K562 (cell line): ENCODE measurements at places on chromosomes 5 and 9.

GRCh38 chr5:120657104-120657503, 193.0 kb downstream of the PRR16 start:
- no peak for DNase-seq

GRCh38 chr5:178899289-178899688, 3.6 kb downstream of the ZFP2 start:
- no peak for DNase-seq

DNA sequence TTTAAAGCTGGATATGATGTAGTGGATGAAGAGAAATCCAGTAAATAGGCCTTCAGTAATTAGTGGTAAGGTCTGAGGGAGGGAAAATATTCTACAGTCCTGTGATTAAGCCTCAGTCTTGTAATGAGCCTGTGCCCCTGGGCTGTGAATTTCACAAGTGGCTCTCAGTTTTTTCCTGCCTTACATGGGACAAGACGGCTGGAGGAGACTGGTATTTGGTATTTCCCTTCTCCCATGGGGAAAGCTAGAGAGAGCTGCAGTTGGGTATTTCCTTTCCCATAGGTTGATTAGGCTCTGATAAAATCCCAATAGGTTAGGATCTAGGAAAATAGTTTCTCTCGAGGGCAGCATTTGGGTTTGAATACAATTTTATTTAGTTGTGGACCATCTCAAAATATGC, 62.2 kb upstream of the GNA14 start:
- no peak for DNase-seq

- no peak for DNase-seq
Measured at GRCh38 chr9:130352586-130353285, 87.2 kb downstream of the HMCN2 start.

DNA sequence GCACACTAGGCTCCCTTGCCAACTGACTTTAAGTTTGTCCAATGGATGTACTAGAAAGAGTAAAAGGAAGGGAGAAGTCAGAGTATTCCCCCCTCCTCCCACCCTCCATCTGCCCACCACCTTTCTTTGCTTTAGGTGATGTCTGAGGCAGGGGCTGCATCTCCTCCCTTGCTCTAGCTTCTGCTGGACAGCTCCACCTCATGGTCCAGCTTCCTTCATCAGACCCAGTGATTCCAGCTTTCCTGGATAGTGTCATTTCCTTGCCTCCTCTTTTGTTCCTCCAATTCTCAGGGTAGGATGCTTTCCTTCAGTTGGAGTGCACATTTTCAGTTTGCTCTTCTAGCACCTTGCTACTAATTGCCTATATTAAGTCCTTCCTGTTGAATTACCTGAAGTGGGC, 67.4 kb downstream of the RAD23B start:
- DNase-seq: no peak

DNA sequence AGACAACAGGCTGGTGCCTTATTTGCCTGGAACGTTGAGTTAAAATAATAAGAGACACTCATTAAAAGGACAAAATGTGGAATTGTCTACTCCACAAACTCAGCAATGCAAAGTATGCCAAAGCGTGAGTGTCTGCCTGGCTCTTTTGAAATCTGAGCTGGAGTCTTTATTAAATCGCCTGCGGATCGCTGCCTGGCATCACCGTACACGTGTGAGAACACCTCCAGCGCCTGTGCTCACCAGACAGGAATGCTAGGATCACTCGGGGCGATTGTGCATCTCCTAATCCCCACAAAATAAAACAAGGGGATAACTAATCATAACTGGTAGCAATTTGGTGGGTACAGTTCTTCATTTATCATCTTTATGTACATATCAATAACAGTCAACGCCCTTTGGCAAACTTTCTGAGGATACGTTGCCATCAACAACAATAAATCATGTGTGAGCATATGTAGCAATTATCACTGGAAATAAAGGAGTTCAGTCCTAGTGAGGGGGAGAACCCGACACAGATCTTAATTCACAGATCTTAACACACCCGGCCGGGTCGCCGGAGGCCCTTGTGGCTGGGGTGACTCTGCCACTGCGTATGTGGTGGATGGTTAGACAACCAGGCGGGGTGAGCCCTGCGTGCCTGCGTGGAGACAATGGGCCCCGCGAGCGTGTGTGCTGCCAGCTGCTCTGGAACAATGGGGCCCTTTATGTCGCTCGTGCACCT, 284.9 kb upstream of the IRX1 start:
- DNase-seq: no peak

DNA sequence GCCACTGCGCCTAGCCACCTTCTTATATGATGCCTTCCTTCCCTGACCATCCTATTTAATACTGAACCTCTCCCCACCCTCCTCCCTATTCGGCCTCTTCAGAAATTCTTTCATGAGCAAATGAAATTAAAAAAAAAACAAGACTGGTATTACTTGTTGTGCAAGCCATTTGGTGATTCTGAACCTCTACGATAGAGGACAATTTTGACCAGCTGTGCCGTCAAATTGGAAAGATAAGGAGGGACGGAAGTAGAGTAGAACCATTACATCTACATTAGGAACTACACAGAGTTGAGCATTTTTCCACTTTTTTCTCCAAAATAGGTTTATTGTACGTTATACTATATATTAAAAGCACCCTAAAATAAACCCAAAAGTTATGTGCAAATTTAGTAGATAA, 2.9 kb downstream of the DHX29 start:
- DNase-seq: peak; percentile 26

GRCh38 chr9:96532173-96532572, 82.2 kb downstream of the HABP4 start:
- DNase-seq: no peak

GRCh38 chr5:167902298-167902697, 389.1 kb upstream of the WWC1 start:
- DNase-seq: no peak

- no peak for DNase-seq
Measured at GRCh38 chr9:93088656-93089015, 7.4 kb upstream of the CARD19 start.

- DNase-seq: peak; percentile 83
Measured at GRCh38 chr5:132103332-132103951, 29.9 kb downstream of the CSF2 start.

DNA sequence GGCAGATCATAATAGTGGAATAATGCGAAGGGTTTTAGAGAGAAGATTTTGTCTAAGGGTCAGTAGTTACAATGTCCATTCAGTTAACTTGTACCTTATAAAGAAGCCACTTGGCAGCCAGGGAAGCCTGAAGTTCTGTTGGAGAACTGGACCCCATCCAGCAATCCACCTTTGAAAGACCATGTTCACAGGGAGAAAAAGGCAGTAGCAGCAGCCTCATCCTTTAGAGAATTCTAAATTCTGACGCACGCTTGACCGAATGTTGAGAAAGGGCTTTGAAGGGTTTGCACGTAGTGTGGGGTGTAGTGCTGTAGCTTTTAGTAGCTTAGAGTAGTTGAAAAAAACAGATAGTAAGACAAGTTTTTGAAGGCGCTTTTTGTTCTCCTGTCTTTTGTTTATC, 42.8 kb downstream of the MCCC2 start:
- DNase-seq: no peak

GRCh38 chr5:168147568-168148360, 143.7 kb upstream of the WWC1 start:
- no peak for DNase-seq
